ENCODE measurements at places on chromosomes 13 and 19.

DNA sequence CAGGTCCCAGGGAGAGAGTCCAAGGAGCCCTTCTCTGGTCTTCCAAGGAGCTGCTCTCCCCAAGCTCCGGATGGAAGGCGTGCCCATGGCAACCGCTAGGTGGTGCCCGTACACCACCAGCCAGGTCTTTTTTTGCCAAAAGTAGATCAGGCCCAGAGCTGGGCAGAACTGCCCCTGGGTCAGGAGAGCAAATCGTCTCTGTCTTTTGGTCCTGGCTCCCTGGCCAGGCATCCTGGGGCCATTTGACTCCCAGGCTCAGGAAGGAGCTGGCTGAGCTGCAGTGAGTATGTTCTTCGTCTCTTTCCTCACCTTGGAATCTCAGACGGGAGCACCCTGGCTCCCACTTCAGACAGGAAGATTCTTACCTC, 24.6 kb upstream of the BCL3 start:
- peak; percentile 86 for DNase-seq

GRCh38 chr19:14325134-14325533, 56.1 kb upstream of the ADGRE5 start:
- DNase-seq, result no peak

DNA sequence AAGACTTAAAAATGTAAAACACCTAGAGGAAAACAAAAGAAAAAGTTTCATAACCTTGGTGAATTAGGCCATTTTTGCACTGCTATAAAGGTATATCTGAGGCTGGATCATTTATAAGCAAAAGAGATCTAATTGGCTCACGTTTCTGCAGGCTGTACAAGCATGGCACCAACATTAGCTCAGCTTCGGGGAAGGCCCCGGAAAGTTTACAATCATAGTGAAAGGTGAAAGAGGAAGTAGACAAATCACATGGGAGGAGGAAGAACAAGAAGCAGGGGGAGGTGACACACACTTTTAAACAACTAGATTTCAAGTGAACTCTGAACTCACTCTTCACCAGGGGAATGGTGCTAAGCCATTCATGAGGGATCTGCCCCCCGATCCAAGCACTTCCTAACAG, 1358.5 kb upstream of the PCDH9 start:
- DNase-seq, result no peak

DNA sequence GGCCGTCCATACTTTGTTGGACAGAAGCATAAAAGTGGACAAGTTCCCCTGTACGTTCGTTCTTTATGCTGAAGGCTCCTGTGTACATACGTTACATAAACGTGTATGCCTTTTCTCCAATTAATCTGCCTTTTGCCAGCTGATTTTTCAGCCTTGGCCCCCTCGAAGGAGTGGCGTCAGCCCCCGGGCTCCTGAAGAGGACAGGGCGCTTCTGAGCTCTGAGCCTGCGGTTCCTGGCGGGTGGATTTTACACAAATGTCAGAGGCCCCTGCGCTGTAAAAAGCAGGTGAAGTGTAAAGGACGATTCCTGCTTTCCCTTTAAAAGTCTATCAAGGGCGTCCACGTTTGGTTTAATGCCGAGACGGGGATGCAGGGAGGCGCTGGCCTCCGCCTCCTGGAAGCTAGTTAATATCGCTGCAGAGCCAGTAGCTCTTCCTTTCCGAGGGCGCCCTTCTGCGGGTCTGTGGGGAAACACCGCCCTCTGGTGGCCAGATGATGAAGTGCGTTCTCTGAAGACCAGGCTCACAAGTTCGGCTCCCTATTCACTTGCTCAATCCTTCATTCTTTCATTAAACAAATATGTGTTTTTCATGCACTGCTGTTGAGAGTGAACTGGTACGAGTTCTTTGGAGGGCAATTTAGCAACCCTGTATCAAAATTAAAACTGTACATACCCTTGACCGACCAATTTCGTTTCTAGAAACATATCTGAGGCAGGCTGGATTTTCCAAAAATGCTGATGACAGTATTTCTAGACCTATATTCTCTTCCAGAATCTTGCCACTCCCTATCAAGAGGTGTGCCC, 62.0 kb downstream of the GPR12 start:
- peak; percentile 84 for DNase-seq

DNA sequence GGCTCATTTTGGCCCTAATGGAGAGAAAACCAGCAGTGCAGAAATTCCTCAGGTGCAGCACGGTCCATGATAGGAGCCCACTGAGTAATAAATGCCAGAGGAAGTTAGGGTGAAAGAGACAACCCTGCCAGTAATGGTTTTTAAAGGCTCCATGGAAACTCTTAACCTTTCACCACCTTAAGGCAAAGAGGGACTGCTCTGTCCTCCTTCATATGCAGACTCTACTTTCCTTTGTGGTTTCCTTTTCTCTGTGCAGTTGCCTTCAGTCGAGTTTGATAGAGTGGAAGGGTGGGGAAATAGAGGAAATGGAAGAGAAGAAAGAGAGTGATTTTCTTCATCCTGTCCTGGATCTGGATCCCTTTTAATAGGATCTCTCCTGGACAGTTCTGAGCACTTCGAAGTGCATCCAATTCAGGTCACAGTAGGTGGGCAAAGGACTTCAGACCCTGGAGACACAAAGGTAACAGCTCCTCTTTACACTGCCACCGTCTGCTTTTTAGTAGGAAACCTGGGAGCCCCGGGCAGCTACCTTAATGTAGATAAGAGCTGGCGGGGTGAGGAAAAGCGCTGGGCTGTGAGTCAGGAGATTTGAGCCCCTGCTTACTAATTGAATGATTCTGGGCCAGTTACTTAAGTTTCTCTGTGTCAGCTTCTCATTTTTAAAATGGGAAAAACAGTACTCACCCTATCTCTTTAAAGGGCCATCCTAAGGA, 294.8 kb downstream of the KCNRG start:
- no peak for DNase-seq

Measured in activated T-cell treated with anti-CD3 and anti-CD28 coated beads, Interleukin-2, amount 50 U/mL, for 1 hour (primary cell).